ENCODE measurements at places on chromosomes 12 and 14. TPM values are rescaled to one million over a fixed set of nuclear protein-coding genes. Genes with fewer than 3 reads are reported as not detected.

The CABP1 gene
- total RNA-seq: not detected

The PTCSC3 gene
- not detected for total RNA-seq

The KRT2 gene
- not detected for total RNA-seq

The ACADS gene
- total RNA-seq: 2.1 TPM

The RTL1 gene
- total RNA-seq: not detected

The RD3L gene
- total RNA-seq: not detected

The RARG gene
- total RNA-seq: 30.9 TPM

The P2RX2 gene
- total RNA-seq: not detected

The CLEC2D gene
- total RNA-seq: 5.1 TPM

The MANSC4 gene
- not detected for total RNA-seq

The TBC1D30 gene
- total RNA-seq: 7.9 TPM

The SLC39A2 gene
- total RNA-seq: not detected

The MNAT1 gene
- total RNA-seq: 57.5 TPM

The PLEKHG7 gene
- total RNA-seq: not detected

The FAM186B gene
- total RNA-seq: 0.30 TPM

The RPGRIP1 gene
- total RNA-seq: not detected

The TAS2R50 gene
- total RNA-seq: 0.86 TPM

The EID3 gene
- total RNA-seq: 1.6 TPM

The SYNE2 gene
- 67.4 TPM for total RNA-seq

The DPPA3 gene
- not detected for total RNA-seq

The CREBL2 gene
- 22.5 TPM for total RNA-seq

The PYM1 gene
- 50.5 TPM for total RNA-seq

The PLEK2 gene
- 22.4 TPM for total RNA-seq

All from MCF 10A (cell line).